ENCODE measurements at places on chromosomes 3 and 15. TPM values are rescaled to one million over a fixed set of nuclear protein-coding genes. Genes with fewer than 3 reads are reported as not detected.

The ITIH1 gene
- 0.18 TPM for total RNA-seq

The HTR3E gene
- not detected for total RNA-seq

The CCNB2 gene
- 18.6 TPM for total RNA-seq

The GABRG3 gene
- 14.0 TPM for total RNA-seq

The IFT122 gene
- 33.6 TPM for total RNA-seq

The LMAN1L gene
- 0.09 TPM for total RNA-seq

GRCh38 chr3:52401551-52401950 is 43.4 kb downstream of the SEMA3G start:
- DNase-seq: no peak

DNA sequence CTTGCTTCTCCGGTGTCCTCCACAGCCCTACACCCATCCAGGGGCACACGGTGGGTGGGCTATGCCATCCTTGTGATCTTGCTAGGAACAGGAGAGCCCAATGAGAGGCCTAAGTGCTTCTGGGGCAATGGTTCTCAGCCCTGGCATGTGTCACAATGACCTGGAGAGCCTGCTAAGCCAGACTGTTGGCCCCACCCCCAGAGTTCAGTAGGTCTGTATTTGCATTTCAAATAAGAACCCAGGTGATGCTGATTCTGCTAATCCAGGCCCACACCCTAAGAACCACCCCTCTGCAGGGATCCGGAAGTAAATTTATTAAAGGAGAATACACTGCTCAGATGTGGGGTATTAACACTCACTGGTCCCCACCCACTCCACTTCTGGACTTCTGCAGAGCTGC is 57.9 kb downstream of the RORA start:
- no peak for DNase-seq

- DNase-seq: no peak
Observed at GRCh38 chr3:23086331-23086730, 116.8 kb upstream of the UBE2E2 start.

DNA sequence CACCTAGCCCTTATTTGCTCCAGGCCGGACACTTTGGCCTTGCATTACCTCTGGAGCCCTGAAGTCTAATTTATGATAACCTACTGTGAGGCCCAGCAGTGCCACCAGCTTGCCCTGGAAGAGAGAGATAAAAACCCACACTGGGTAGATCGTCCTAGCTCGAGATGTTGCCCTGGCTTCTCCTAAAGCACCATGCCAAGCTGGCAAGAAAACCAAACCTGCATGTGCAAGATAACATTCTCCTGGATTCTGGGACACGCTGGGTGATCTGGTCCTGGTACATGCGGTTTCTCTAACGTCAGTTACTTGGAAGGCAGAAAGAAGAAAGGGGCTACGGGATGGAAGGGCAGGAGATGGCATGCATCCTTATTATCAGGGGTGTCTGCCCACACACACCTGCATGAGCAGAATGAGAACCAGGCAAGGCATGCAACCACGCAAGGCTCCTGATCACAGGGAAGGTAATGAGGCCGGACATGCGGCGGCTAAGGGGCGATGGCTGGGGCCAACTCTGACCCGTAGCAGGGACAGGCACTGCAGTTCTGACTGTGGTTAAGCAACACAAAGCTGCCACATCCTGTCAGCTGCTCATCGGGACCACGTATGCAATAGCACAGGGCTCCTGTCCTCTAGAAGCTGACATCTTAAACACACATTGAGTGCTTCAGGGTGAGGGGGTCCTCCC is 73.0 kb downstream of the OXNAD1 start:
- DNase-seq: no peak

DNA sequence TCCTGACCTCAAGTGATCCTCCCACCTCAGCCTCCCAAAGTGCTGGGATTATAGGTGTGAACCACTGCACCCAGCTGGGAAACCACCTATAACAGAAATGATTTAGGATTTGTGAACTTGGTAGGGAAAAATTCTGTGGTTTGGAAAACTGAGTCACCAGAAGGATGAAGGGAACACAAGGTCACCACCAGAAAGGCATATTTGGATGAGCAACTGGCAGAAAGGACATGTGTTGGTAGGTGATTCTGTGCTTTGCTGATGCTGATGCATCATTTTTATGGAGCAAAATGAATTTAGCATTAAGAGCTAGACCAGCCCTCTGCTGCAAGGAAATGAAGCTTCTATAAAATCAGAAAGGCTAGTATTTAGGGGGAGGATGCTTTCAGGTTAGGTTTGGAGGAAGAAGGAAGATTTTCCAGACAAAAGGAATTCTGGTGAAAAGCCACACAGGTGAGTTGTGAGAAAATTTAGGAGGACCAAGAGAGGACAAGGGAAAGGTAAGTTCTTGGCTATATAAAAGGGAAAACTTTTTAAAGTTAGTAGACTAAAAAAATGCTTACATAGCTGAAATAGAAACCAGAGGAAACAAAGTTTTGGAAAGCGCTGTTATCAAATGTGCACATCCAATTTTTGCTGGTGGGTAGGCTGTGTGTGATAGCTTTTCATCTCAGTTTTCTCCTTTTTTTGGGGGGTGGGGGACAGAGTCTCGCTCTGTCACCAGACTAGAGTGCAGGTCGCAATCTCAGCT is 3.6 kb downstream of the PXK start:
- no peak for DNase-seq

- no peak for DNase-seq
Observed at GRCh38 chr3:187025254-187025655, 94.9 kb downstream of the ST6GAL1 start.

- DNase-seq: no peak
Observed at GRCh38 chr3:132273036-132273435, 44.2 kb upstream of the ACP3 start.

- DNase-seq: no peak
Observed at GRCh38 chr3:165846056-165846455, 8.8 kb upstream of the BCHE start.

GRCh38 chr15:53875711-53876110 is 102.5 kb upstream of the UNC13C start:
- no peak for DNase-seq

DNA sequence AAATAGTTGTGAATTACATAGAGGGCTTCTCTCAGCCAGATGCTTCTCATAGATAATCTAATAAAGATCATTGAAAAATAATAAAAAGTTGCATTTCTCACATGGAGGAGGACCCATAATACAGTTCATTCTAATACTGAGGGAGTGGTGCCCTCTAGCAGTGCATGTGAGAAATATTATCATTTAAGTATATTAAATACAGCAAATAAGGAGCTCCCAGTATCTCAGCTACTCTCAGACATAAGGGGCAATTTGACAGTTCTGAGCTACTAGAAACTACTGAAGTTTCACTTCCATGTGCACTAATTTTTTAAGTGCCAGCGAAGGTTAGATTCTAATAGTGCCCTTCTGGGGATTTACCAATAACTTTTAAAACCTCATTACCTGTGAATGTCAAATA is 188.3 kb downstream of the IL5RA start:
- peak; percentile 49 for DNase-seq

- no peak for DNase-seq
Observed at GRCh38 chr3:97895216-97895615, 73.4 kb downstream of the CRYBG3 start.
